ENCODE measurements at places on chromosomes 2 and 18.

- peak; percentile 52 for DNase-seq
Observed at GRCh38 chr2:146363731-146364130, 1481.1 kb upstream of the ACVR2A start.

DNA sequence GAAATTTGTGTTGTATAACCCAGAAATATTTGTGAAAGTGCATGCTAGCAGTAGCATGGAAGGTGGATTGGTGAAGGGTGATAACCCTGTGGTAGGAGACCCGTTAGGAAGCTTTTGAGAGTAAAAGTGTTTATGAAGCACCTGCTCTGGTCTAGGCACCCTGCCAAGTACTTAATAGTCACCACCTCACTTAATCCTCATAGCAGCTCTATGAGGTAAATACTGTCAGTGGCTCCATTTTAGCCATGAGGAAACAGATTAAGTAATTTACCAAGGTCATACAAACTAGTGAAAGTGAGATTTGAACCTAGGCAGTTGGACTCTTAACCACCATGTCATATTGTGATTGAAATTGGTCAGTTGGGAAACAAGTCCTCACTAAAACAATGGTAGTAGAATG lies 66.8 kb downstream of the TET3 start:
- DNase-seq: peak; percentile 4

GRCh38 chr18:54717673-54718407 lies 110.4 kb upstream of the RAB27B start:
- DNase-seq: no peak

DNA sequence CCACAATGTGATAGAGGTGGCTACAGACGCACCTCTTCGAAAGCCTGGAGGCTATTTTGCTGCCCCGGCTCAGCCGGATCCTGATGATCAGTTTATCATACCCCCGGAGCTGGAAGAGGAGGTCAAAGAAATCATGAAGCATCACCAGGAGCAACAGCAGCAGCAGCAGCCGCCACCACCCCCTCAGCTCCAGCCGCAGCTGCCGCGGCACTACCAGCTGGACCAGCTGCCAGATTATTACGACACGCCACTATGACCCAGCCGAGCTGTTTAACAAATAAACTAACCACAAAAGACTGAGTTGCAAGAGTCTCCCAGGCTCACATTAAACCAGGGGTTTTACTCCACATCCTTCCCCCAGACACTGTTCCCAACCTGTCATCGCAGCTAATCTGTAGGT lies 263.8 kb downstream of the PHLPP1 start:
- peak; percentile 90 for DNase-seq
